ENCODE measurements at places on chromosomes 2 and 18. TPM values are rescaled to one million over a fixed set of nuclear protein-coding genes. Genes with fewer than 3 reads are reported as not detected.

GRCh38 chr18:36403896-36404820 lies 106.6 kb downstream of the FHOD3 start:
- DNase-seq: no peak

- peak; percentile 68 for DNase-seq
These were observed 31.9 kb upstream of the ATP6V1B1 start for GRCh38 chr2:70903641-70904340.

SERPINB7 gene
- total RNA-seq: not detected

DNA sequence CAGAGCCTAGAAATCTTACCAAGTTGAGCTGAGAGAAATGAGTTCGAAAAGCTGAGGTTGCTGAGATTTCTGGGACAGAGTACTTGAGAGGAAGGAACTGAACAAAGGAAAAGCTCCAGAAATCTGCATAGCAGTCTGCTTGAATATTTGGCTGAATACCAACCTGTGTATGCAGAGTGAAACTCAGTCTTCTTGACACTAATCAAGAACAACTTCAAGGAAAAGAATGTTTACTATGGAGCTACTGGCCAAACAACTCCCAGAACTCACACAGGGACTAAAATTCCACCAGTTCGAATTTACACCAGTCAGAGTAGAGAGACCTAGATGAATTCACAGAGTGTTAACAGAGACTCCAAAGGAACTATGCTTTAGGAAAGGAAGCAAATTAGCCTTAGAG lies 66.5 kb downstream of the USP37 start:
- peak; percentile 42 for DNase-seq

- DNase-seq: peak; percentile 38
These were observed 21.5 kb downstream of the SH2D6 start for GRCh38 chr2:85439986-85440385.

DNA sequence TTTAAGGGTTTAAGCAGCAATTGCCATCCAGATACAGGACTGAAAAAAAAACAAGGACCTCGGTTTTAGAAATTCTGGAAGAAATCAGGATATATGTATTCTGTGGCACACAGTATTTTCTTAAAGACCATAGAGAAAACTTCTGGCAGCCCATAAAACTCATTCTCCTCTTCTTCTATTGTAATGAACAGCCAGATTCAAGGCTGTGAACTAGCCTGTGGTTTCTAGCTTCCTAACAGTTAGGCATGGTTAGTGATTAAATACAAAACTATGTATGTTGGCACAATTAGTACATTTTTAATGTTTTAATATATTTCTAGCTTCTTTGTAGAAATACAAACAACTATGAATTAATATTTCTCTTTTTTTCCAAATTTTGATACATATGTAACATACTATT lies 555.7 kb downstream of the DSC3 start:
- no peak for DNase-seq

DNA sequence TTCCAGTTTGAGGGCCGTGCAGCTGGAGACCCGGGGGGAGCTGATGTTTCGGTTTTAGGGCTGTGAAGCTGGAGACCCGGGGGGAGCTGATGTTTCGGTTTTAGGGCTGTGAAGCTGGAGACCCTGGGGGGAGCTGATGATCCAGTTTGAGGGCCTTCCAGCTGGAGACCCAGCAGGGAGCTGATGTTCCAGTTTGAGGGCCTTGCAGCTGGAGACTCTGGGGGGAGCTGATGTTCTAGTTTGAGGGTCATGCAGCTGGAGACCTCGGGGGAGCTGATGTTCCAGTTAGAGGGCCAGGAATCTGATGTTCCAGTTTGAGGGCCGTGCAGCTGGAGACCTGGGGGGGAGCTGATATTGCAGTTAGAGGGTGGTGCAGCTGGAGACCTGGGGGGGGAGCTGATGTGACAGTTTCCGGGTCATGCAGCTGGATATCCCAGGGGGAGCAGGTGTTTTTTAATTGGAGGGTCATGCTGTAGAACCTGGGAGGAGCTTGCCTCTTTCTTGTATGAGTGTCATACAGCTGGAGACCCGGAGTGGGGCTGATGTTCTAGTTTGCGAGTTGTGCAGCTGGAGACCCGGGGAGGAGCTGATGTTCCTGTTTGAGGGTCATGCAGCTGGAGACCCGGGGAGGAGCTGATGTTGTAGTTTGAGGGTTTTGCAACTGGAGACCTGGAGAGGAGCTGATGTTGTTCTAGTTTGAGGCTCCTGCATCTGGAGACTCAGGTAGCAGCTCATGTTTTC lies 153.2 kb downstream of the RTP5 start:
- no peak for DNase-seq

GGCX gene
- total RNA-seq: 84.6 TPM

CLIP4 gene
- 7.5 TPM for total RNA-seq

DNA sequence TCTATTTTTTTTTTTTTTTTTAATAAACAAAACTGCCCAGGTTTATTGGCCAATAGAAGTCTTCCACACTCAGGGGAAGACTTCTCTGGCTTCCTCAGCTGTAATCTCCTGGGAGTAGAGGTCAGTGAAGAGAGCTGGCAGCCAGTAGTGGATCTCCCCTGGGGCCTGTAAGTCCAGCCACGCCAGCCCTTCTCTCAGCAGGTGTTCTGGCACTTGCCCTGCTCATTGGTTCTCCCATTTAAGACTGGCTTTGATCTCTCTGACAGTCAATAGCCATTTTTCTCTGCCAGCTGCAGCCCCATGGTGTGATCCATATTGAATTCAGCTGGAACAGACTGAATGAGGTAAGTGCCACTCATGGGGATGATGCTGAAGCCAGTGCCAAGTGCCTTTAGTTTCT lies 170.6 kb upstream of the SPHKAP start:
- DNase-seq: no peak

DNA sequence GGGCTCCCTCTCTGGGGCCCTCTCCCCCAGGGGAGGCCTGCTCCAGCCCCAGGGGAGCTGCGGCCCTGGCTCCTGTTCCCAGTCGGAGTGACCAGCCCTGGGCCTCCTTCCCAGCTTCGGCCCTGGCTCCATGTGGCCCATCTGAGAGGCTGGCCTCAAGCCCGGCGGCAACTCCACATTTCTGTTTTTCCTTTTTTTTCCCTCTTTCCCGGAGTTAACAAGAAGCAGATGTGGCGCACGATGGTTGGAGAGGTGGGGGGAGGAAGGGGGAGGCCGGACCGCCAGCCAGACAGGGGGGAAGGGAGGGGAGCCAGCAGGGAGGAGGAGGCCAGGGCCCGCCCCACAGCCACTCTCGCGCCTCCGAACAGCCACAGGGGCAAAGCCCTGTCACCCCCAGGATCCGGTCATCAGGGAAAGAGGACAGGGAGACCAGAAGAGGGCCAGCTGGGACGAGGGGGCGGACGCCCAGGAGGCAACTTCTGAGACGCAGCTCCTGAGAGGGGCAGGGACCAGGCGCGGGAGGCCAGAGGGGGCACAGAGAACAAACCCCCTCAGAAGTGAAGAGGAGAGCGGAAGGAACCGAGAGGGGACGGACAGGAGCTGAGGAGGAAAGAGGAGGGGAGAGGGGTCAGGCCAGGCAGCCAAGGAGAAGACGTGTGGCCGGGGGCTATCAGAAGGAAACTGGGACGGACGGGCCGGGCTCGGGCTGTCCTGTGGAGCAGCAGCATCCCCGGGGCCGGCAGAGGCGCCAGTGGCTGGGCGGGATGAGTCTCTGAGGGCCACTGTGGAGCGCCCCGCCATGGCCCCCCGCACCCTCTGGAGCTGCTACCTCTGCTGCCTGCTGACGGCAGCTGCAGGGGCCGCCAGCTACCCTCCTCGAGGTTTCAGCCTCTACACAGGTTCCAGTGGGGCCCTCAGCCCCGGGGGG lies at the start of gene EMILIN1:
EMILIN1 (plus strand) TSS at position 349 of the 928 bp plus-strand sequence; CDS start at position 800, 451 bp downstream.
- DNase-seq: peak; percentile 67

COL3A1 gene
- not detected for total RNA-seq

HOXD4 gene
- total RNA-seq: not detected

GRCh38 chr2:219282943-219283581 lies 3.9 kb downstream of the DNAJB2 start:
- DNase-seq: no peak

- no peak for DNase-seq
These were observed 122.2 kb upstream of the SMAD7 start for GRCh38 chr18:49072940-49073339.

- peak; percentile 62 for DNase-seq
These were observed 131.9 kb downstream of the MYO1B start for GRCh38 chr2:191376981-191377629.

RSAD2 gene
- 0.75 TPM for total RNA-seq

DNA sequence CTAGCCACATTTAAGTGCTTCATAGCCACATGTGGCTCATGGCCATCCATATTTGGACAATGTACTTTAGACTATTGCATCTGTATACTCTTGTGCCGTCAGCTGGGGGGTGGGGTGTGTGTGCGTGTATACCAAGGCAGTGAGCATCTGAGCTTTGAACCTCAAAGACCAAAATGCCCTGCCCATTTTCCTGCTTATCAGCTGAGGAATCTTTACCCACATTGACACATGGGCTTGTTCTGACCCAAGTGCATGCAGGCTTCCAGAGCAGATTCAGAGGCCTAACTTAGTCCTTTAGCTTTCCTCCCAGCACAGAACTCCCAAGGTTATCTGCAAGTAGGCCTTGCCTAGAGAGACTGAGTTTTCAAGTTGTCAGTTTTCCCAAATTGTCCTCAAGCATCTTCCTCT lies 11.1 kb upstream of the MOCOS start:
- no peak for DNase-seq

SIX3 gene
- total RNA-seq: 5.7 TPM

TANC1 gene
- total RNA-seq: 3.4 TPM

DNA sequence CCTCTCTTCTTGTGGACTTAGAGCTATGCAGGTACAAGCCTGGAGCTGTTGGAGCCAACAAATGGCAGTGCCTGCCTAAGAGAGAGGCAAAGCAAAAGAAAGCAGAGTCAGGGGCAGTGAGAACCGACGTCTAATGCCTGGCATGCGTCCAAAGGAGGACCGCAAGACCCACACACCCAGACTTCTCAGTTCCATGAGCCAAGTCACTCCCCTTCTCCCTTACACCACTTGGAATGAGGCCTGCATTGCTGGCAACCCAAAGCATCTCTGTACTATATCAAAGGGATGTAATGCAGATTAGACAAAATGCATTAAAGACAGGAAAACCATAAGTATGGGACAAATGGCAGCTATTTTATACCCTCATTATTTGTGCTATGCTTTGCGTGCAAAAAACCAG lies 49.9 kb upstream of the RNU4ATAC start:
- no peak for DNase-seq

DNA sequence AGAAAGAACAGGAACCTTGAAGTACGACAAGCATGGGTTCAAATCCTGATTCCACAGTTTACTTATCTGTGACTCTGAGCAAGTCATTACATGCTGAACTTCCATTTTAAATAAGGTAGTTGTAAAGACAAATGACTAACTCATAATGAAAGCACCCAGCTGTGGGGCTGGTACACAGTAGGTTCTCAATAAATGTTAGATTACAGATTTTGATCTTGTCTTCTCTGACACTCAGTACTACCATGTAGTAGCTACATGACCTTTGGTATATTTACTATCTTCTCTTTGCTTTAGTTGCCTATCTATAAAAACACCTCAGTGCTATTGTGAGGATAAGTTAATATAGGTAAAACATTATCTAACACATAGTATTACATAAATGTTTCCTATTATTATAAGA lies 3.2 kb downstream of the TRAK2 start:
- no peak for DNase-seq

GRCh38 chr2:237549216-237549615 lies 17.2 kb upstream of the PRLH start:
- DNase-seq: no peak

GRCh38 chr2:132448771-132449170 lies 32.2 kb downstream of the GPR39 start:
- DNase-seq: peak; percentile 81

DNA sequence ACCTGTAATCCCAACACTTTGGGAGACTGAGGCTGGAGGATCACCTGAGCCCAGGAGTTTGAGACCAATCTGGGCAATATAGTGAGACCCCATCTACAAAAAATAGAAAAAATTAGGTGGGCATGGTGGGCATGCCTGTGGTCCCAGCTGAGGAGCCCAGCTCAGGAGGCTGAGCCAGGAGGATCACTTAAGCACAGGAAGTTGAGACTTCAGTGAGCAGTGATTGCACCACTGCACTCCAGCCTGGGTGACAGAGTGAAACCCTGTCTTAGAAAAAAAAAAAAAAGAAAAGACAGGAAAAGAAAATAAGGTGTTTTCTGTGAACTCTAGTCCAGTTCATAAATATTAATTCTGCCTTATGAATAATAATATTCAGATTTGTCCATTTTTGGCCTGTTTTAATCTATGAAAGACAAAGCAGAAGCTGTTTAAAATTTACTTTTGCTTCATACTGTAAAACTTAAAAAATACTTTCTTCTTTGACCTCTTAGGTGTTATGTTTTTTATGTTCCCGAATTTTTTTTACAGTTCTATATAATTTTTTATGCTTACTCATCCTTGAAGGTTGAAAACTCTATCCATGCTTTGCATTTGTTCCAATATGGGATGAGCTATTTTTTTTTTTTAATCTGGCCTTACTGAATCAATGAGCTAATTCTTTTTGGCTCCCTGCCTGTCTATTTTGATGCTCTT lies 8.4 kb upstream of the ANXA4 start:
- no peak for DNase-seq

- DNase-seq: no peak
These were observed 471.0 kb upstream of the HNMT start for GRCh38 chr2:137493261-137493660.

OTOS gene
- total RNA-seq: not detected

DNA sequence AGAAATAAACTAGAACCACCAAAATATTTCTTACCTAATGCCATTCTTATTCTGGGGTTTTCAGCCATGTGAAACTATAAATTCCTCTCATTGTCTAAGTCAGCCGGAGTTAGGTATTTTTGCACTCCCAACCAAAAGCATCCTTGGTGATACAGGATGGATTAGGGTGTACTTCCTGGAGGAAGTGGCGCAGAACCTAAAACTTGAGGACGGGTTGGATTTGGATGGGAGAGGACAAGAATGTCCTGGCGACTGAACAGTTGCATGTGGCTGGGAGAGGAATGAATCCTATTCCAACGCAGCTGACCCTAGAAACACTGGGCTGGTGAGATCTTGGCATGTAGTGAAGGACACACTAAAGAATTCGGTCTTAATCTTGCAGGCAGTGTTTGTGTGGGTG lies 58.5 kb downstream of the E2F6 start:
- no peak for DNase-seq

GPR39 gene
- 9.9 TPM for total RNA-seq

- no peak for DNase-seq
These were observed 721.4 kb upstream of the CNTNAP5 start for GRCh38 chr2:123303731-123304130.

- DNase-seq: no peak
These were observed 46.6 kb downstream of the ZNF532 start for GRCh38 chr18:58911241-58911640.

GRCh38 chr2:157837851-157838441 lies 38.2 kb downstream of the ACVR1 start:
- DNase-seq: no peak

DNA sequence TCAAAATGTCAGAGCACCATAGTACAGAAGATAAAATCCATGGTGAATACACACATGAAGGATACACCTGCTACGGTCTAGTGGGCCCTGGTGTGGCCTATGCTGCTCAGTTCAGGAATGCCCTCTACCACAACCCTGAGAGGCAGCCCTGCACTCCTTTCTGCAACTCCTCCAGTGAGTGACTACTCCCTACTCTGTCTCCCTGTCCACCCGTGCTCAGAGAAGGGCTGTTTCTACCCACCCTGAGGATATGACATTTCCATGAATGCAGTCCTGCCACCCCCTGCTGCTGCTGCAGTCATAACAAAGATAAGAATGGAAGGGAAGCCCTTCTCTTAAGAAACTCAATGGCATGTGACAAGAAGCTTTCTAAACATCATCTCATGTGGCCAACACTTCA lies 137.0 kb downstream of the EN1 start:
- DNase-seq: peak; percentile 36

- DNase-seq: no peak
These were observed 56.7 kb downstream of the SF3B1 start for GRCh38 chr2:197378086-197378485.

PROM2 gene
- total RNA-seq: 2.3 TPM

FHOD3 gene
- total RNA-seq: 1.5 TPM

Measured in endodermal cell (in vitro differentiated cells).